Germinal center (tissue), 1 donor: ENCODE measurements at places on chromosomes 6 and 20.

DNA sequence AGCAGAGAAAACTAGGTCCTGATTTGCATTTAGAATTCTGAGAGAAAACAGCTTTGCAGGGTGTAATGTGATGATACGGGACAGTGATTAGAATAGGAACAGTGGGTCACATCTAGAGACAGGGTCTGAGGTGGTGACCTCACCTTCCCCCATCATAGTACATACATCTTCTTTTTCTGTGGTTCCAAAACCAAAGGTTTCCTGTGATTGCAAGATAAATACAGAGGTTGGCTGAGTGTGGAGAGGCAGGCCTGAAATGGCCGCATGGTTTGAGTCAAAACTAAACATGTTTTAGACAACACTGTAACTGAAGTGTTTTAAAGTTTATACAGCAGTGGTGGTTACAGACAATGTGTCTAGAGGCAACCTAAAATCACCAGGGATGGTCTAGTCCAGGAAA lies 10.4 kb upstream of the NT5DC1 start:
- DNase-seq = no peak

DNA sequence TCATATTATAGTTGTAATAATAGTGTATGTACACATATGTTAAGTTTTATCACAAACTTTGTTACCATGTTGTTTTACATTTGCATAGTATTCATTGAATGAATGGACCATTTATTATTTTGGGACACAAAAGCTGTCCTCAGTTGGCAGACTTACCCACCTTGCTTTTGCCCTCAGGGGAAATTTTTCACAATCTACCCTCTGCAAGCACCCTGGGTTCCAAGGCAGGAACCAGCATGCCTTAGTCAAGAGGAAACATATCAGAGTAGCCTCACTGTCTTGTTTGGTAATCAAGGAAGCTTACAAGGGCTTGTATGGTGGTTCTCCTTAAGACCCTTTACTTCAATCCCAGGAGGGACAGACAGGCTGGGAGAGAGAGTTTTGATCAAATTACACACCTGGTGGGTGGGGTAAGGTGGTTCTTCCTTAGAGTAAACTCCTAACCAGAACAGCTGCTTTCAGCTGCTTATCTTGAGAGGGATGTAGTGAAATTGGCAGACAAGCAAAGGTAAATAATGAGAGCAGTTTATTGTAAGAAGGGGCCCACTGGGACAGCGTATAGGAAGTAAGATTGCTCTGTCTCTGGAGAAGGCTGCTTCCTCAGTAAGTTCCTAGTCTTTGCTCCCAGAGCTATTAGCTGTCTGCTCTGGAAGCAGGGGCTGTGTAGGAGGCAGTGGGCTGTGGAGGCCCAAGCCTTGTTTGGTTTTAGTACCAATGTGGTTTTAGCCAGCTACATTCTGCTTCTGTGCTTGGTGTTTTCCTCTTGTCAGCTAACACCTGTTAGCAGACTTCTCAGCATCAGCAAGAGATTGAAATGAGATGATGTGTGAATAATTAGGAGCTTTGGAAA lies 31.1 kb downstream of the BRPF3 start:
- DNase-seq = no peak

GRCh38 chr20:24692446-24693200 lies 223.2 kb downstream of the SYNDIG1 start:
- no peak for DNase-seq

DNA sequence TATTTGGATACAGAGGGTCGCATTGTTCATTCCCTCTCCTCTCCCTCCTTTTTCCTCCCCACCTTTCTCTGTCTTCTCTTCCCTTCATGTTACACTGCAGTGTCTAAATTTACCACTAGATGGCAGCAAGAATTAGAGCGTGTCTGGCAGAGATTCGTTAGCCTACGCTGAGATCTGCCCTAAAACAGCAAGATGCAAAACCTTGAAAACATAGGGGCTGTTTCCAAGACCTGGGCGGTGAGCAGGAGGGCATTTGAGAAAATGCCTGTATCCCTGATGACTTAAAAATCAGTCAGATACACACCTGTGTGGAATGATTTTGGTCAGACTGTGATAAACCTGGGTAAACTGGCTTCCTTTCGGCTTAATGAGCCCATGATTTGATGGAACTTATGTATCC lies 101.5 kb upstream of the ISM1 start:
- peak; percentile 7 for DNase-seq

- no peak for DNase-seq
Measured at GRCh38 chr6:3386374-3386857, 70.4 kb downstream of the SLC22A23 start.

DNA sequence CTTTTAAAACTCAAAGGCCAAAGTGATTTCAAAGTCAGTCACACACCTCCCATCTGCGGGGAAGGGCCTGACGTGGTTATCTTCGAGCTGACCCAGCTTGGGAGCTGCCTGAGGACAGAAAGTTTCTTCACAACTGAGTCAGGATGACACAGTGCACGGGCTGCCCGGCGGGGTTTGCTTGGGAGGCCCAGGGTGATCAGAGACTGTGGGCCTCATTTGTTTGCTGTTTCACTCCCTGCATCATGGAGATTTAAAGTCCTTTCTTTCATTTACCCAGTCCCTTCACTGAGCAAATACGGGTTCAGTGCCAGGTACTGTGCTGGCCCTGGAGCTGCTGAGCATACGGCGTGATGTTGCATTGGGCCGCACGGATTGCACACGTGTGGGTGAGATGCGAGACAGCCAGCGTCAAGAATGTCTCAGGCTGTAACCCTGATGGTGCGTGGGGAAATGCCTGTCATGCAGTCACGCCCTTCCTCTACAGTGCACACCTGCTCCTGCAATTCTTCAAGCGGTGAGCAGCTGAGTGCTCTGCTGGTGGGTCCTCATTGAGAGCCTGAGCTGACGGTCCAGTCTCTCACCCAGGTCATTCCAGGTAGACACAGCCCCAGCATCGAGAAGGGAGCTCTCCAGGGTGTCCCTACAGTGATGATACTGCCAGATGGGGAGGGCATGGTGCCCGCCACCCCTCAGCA lies 82.7 kb upstream of the PMEPA1 start:
- no peak for DNase-seq

DNA sequence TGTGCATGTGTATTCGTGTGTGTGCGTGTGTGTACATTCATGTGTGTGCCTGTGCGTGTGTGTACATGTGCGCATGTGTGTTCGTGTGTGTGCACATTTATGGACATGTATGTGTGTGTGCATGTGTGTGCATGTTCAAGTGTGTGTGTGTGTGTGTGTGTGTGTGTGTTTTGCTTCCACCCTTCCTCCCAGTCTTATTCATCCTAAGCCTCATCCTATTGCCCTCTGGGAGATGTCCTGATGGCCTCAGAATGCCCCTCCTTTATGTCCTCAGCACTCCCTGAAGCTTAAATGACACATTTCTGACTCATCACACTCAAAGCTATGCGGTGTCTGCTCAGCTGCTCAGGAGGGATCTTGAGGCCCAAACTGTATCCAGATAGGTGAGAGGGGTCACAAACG lies 76.6 kb upstream of the CCDC167 start:
- DNase-seq = no peak

GRCh38 chr20:25543068-25543467 lies 42.3 kb downstream of the NINL start:
- no peak for DNase-seq

DNA sequence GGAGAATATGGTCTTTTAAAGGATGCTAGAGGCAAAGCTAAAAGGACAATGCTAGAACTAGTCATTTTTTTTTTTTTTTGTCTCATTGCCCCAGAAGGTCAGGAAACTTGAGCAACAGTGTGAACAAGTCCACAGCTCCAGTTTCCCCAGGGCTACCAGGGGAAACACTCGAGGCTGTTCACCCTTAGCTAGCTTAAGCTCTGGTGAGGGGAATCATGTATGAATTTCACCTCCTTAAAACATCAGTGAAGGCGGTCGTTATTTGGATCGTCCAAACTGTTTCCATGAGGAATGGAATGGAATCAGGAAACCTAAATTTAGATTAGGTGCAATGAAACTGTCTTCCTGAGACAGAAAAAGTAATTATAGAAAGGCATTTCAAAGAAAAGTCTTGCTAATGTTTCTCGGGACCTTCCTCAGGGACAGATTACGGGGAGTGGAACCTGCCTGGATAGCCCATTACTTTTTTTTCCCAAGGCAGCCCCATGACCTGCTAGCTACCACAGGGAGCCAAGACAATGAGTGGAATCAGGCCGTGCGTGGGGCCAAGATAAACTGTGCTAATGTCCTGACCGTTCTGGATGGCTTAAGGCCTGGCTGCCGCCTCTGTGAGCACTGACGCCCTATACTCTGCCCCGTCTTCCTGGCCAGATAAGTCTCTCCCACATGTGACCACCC lies 164.8 kb upstream of the SGK1 start:
- DNase-seq = no peak

DNA sequence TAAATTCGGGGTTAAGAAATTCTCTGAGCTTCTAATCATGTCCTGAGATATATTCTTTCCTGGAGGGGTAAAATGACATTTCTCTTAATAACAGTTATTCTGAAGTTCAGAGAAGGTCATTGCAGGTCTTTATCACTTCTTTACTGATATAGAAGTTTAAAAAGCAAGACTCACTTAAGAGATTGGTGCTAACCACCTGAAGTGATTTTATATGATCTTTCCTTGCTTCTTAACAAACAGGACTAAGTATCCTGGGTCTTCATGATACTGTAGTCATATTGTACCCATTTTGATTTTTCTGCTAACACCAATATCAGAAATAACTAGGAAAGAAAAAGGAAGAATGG lies 39.3 kb upstream of the PRDM1 start:
- no peak for DNase-seq

DNA sequence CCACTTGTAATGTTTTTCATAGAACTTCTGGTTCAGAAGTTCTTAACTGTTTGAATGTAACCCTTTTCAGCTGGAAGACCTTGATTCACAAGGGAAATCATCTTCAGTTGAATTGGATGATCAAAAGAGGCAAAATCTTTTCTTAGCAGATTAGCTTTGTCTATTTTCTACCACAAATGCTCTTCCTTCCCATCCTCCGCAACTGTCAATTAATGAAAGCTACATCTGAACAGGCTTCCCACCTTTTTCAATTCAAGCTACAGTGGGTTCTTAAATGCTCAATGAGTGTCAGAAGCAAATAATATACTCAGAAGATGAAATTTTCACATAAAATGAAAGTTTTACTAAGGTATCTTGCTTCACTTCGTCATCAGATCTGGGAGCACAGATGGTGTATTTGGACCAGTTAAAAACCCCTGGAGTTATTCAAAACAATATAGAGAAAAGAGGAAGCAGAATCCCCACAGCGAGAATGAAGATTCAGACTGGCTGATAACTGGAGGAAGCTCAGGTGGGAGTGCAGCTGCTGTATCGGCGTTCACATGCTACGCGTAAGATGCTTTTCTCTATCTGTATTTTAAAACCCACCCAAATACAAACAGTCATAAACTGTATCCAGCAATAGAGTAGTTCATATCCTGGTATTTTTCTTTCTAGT lies 19.4 kb downstream of the QRSL1 start:
- peak; percentile 21 for DNase-seq

DNA sequence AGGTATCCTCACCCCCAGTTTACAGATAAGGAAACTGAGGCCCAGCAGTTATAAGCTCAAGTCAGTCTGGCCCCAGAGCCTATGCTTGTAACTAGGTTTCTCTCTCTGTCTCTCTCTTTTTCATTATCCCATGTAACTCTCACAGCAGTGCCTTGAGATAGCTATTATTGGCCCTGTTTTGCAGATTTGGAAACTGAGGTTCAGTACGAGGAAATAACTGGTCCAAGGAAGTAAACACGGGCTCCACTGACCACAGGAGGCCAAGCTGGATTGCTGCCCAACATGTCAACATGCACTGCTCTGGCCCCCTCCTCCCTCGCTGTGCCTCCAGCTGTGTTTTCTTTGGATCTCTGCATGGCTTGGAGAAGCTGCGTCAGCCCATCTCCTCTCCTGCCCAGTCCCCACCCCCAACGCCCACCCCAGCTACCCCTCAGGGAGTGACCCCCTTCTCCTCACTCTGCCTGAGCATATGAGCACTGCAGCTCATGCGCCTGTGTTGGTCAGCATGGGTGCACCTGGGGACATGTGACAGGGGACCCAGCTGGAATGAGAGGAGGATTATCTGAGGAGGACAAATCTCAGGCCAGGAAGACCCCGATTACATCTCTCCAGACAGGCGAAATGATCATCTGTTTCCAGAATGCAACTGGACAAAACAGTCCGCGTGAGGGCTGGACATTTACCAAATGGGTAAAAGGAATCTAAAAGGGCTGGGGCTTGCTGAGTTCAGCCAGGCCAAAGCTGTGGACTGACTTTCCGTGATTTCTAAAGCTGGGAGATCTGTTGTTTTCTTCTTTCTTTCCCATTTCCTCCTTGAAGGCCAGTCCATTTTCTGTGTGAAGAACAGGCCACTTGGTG lies 7.8 kb upstream of the PLTP start:
- DNase-seq = no peak
